ENCODE measurements at places on chromosomes 2 and 18.

- DNase-seq, result no peak
Observed at GRCh38 chr2:58796239-58796910, 555.2 kb upstream of the FANCL start.

DNA sequence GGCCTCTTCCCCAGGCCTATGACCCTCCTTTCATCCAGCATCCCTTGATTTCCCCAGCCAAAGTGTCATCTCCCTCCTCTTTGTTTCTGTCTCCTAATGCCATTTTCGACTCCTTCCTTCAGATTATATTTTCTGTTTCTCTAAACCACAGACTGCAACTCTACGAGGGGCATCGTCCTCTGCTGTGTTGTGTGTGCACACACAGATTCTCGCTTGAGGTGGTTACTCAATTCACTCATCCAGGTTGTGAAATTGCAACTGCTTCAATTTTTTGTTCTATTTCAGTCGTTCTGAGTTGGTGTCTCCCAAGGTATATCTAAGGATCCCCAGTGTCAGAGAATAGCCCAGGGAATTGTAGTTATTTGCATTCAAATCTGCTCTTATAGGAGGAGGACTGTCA is 113.5 kb upstream of the NDUFV2 start:
- DNase-seq, result no peak

GRCh38 chr2:200640176-200640575 is 54.4 kb downstream of the AOX1 start:
- DNase-seq, result no peak

DNA sequence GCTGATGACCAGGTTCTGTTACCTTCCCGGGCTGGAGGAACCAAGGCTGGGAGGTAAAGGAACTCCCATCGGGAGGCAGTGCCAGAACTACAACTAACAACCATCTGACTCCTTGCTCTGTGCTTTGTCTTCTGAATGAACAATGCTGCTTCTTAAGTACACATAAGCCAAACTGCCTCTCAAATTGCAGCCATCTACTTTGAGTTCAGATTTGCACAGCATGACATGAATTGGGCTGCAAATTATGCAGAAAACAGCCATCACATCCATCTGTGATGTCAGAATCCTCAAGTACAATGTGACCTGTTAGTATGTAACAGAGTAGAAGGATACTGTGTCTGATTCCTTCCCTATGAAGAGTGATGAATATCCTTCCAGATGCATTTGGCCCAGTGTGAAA is 290.6 kb downstream of the ZNF521 start:
- no peak for DNase-seq

- DNase-seq, result peak; percentile 81
Observed at GRCh38 chr2:180385601-180386201, 378.6 kb upstream of the CWC22 start.

- DNase-seq, result no peak
Observed at GRCh38 chr2:56707650-56708049, 523.9 kb downstream of the CCDC85A start.

GRCh38 chr18:12863687-12864216 is 20.3 kb downstream of the PTPN2 start:
- DNase-seq, result no peak

- DNase-seq, result no peak
Observed at GRCh38 chr18:27240383-27240782, 55.3 kb upstream of the CHST9 start.

DNA sequence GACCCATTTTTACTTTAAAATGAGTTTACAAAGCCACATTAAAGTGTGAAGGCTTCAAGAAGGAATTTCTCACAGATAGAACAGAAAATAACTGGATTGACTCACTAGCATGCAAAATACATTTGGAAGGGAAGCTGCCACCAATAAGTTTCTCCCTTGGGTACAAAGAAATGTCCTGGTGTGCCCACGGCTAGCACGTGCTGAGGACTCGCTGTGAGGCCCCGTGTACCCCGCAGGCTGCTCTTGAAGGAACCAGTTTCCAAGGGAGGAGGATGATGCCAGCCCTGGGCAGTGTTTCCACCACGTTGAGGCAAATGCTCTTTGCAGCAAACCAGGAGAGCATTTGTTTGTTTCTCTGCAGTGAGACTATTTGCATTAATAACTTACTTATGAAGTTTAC is 207.3 kb downstream of the SH3RF3 start:
- DNase-seq, result no peak

DNA sequence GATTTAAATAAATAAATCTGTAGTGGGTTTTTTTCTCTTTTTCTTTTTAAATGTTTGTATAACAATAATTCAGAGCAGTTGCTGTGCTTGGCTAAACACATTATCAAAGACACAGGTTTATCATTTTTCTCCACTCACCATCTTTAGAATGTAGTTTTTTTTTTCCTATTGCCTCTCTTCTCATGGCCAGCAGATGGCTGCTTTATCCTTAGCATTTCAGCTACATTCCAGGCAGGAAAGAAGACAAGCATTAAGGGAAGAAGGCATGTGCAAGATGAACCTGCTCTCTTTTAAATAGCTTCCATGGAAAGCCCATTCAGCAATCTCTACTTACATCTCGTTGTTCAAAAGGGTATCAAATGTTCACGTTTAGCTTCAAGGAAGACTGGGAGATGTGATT is 42.6 kb downstream of the ARHGAP15 start:
- no peak for DNase-seq

DNA sequence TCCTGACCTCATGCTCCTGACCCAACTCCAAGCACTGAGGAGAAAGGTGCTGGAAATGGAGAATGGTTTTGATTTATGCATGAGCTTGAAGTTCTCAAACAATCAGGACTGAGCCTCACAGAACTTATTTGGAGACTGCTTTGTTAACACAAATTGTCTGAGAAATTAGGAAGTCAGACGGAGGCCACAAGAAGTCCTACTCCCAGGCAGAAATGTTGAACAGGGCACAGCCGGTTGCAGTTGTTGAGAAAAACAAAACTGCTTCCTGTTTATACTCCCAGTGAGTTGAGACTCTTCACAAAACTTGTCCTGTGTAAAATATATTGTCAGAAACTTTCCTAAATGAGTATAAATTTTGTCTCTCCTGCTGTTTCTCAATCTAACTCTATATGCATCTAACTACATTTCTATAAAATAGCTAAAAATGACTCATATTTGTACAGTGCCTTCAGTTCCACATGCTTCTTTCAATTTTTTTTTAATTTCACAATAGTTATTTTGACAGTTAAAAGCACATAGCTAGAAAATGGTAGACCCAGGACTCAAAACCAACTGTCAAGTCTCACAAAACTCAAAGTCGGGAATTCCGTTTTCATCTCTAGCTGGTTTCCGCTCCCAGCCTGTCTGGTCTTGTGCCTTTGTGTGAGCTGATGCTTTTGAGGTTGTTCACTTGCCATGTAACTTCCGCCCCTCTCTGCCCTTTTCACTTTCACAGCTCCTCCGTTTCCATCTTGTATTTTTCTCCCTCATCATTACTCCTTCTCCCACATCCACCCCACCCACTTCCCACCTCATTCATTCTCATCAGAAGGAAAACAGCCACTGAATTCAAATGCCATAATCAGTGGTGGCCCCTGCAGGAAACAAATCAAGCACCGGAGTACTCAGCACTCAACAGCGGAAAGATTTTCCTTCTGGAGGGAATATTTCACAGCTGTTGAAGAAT is 215.0 kb downstream of the SUCLG1 start:
- DNase-seq, result no peak

DNA sequence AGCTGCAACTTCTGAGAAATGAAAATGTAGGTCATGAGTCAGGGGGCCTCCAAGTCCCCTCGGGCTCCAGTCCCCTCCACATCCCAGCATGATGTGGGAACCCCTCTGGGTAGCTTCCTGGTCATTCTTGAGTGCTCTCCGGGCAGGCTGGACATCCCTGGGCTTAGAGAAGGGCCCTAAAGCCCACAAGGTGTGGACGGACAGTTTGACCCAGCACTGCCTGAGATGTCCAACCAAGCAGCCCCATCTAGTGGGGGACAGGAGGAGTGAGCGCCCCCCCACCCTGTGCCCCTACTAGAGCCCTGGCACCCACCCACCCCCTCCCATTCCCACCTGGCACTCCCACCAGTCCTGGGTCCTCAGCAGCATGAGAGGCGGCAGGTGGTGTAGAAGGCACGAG is 46.0 kb downstream of the CYP27C1 start:
- DNase-seq, result no peak

DNA sequence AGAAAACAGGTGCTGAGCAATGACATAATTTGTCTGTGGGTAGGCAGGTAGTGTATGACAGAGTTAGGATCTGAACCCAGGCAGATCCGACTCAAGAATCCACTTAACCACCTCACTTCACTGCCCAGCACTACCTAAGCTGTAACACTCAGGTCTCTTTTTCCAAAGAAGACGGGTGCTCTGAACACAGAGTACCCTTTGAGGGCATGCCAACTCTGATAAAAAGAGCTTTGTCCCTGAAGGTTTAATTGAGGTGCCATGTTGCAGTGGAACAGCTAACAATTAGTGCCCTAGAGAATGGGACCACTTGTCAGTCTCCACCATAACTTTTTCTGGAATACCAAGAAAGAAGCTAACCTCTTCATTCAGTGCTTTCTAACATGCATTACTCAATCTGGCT is 11.3 kb downstream of the ABHD3 start:
- no peak for DNase-seq

- DNase-seq, result no peak
Observed at GRCh38 chr2:117661619-117662018, 152.9 kb upstream of the DDX18 start.

GRCh38 chr18:60411715-60412114 is 39.1 kb upstream of the MC4R start:
- no peak for DNase-seq

Measured in skeletal muscle cell (primary cell).